Right atrium auricular region (tissue), 2 donors: ENCODE measurements at places on chromosomes 11 and 22. TPM values are rescaled to one million over a fixed set of nuclear protein-coding genes. Genes with fewer than 3 reads are reported as not detected.

Gene DNAJB7
- total RNA-seq = not detected

DNA sequence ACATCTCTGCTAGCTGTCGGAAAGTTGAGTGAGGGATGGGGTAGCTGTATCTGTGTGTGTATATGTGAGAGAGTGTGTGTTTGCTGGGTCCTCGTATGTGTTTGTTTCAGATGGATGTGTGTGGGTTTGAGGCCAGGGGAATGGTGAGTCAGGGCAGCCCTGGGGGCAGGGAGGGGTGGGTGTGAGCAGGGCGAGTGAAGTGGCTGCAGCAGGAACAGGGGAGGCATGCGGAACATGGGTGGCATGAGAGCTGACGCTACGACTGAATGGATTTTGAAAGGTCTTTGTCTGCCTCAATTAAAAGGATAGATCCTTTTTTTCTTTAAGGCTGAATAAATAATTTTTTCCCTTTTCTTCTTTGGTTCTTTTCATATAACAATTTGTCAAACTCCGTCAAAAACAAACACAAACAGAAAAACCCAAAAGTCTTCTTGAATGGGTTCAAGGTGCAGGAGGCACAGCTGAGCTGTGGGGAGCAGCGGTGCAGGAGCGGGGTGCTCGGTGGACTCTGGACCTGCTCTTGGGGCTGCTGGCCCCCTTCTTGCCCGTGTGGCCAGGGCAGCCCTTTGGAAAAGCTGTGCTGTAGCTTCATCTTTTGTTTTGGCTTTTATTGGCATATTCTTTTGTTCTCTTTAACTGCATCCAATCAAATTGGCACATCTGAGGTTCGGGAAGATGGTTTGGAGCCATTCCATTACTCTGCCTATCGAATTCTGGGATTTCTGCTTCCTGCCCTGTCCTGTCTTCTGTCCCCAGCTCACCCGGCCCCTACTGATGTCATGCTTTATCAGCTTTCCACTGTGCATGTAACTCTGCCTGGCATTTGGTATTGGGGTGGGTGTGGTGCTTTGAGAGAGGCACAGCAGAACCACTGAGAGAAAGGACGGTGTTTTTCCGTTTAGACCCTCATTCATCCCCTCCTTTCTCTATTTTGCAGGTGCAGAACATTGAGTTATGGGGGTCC, 80.1 kb downstream of the ADAMTS15 start:
- DNase-seq = no peak

Gene OR4D6
- total RNA-seq = not detected

GRCh38 chr11:132300283-132300682, 929.9 kb downstream of the NTM start:
- DNase-seq = no peak

DNA sequence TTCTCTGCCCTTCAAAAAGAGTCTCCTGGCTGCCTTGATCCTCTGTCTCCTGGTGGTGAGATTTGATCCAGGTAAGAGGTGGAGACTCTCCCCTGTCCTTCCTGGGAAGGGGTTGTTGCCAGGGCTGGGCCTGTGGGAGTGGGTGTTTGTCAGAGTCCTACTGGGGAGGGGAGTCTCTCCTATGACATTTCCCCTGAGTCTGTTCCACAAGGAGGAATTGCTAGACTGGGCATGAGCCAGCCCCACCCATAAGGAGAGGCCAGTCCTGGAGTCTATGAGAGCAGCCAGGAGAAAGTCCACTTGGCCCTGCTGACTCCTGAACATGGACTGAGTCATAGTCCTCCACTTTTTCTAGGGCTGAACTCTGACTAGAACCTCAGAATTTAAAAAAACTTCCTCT, 7.4 kb downstream of the PEX26 start:
- DNase-seq = no peak

- DNase-seq = no peak
These were observed 2.3 kb downstream of the CBX7 start for GRCh38 chr22:39149915-39150847.
